ENCODE measurements at places on chromosomes 2 and 18.

DNA sequence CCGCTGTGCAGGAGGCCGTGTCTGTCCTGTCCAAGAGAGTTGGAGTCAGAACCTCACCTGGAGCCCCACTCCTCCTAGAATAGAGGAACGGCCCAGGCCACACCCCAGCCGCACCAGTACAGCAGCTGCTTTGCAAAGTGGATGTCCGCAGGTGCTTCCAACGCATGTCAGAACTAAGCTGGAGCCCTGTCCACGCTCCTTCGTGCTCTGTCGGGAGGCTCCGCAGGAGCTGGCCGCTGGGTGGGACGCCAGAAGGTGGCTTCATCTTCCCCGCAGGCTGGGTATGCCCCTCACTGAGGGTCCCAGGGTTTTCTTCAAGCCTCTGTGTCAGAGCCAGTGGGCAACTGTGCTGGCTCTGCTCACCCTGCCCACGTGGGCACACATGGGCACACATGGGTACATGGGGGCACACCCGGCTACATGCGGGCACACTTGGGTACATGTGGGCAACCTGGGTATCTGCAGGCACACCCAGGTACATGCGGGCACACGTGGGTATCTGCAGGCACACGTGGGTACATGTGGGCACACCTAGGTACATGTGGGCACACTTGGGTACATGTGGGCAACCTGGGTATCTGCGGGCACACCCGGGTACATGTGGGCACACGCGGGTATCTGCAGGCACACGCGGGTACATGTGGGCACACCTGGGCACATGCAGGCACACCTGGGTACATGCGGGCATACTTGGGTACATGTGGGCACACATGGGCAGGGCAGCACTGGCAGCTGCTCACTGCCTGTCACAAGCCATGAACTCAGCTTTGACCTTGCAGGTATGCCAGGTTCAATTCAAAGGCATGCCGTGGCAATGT lies 67.1 kb upstream of the CTDP1 start:
- DNase-seq = peak; percentile 23

- no peak for DNase-seq
Measured at GRCh38 chr18:13538630-13539029, 187.7 kb downstream of the FAM210A start.

DNA sequence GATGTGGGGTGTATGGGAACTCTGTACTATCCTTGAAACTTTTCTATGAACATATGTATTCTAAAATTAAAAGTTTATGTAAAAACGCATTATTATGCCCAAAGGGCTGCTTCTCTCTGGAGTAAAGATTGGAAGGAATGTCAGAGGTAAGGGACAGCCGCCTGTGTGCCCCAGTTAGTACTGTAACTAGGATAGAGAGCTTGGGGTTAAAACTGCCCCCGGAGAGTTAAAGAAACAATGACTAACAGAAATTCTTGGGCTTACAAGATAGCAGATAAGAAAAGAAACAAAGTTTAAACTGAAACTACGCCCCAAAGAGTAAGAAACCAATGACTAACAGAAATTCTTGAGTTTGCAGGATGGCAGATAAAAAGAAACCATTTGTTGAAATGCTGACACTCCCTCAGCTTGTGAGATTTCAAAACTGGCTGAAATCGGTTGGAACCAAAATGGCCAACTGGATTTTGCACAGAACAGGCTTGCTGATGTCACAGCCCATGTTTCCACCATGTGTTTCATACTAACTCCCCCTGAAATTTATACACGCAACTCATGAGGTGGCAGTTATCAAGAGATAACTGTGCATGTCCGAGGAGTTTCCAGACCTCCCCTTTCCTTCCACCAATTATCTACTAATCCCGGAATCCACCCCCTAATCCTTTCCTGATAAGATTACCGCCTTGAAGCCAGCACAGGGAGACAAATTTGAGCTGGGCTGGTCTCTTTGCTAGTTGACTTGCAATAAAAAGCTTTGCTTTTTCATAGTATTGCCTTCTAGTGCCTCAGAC lies 8.7 kb upstream of the TXNDC2 start:
- DNase-seq = peak; percentile 53

- no peak for DNase-seq
Measured at GRCh38 chr18:58196881-58197872, 153.2 kb downstream of the NEDD4L start.

GRCh38 chr2:229713371-229714079 lies 830 bp downstream of the DNER start:
- no peak for DNase-seq

DNA sequence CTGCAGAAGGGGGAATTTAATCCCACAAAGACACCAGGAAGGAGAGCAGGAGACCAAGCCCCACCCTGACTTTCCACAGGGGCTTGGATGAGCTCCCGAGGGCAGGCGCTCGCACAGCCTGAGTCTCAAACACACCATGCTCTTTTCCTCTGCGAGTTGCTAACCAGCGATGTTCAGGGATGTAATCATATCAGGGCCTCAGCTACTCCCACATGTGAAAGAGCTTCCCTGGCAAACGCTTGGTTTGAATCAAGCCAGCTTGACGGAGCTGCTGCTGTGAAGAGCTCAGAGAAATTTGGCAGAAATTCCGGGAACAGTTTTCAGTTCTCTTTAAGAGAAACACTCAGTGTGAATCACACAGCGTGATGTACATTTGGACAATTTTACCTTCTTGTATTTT lies 385.8 kb downstream of the GALR1 start:
- DNase-seq = peak; percentile 34

GRCh38 chr2:207071820-207072219 lies 93.9 kb downstream of the KLF7 start:
- DNase-seq = no peak

- DNase-seq = no peak
Measured at GRCh38 chr2:43406651-43407279, 180.4 kb upstream of the ZFP36L2 start.

- DNase-seq = no peak
Measured at GRCh38 chr2:144654523-144654922, 134.6 kb upstream of the ZEB2 start.

GRCh38 chr18:6593142-6593885 lies 136.2 kb upstream of the ARHGAP28 start:
- no peak for DNase-seq

DNA sequence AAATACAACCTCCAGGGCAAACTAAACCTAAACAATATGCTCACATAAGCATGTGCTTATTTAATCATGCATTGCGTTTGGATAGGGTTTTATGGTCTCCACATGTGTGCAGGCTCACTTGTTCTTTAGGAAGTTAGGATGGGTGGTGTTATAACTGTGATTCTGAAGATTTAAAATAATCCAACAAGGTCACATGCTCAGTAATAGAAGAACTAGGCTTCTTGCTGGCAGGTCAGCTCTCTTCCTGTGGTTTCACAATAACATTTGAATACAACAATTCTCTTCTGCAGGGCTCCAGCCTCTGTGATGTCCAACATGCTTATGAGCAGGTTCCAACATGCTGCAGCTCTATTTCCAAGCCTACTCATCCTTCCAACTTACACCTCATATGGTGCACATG lies 84.0 kb downstream of the MYL12B start:
- DNase-seq = no peak

GRCh38 chr18:54734059-54734458 lies 94.2 kb upstream of the RAB27B start:
- no peak for DNase-seq

- DNase-seq = no peak
Measured at GRCh38 chr18:42339372-42339771, 384.3 kb downstream of the PIK3C3 start.

GRCh38 chr18:805008-805754 lies 6.9 kb downstream of the YES1 start:
- no peak for DNase-seq

DNA sequence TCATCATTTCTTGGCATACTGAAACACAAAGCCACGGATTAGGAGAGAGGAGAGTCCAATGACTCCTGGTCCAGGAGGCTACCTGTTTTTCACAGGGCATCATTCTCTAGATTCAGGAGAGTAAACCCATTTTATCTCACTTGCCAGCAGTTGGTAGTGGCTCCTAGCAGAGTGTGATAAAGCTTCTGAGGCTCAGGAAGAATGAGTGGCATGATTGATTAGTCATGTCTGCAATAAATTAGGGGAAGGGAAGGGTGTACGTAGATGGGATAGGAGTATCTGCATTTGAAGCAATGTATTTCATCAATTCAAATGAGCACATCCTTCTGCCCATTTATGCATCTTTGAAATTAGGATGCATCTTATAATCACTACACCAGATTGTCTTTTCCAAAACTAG lies 31.1 kb upstream of the PNO1 start:
- DNase-seq = no peak

DNA sequence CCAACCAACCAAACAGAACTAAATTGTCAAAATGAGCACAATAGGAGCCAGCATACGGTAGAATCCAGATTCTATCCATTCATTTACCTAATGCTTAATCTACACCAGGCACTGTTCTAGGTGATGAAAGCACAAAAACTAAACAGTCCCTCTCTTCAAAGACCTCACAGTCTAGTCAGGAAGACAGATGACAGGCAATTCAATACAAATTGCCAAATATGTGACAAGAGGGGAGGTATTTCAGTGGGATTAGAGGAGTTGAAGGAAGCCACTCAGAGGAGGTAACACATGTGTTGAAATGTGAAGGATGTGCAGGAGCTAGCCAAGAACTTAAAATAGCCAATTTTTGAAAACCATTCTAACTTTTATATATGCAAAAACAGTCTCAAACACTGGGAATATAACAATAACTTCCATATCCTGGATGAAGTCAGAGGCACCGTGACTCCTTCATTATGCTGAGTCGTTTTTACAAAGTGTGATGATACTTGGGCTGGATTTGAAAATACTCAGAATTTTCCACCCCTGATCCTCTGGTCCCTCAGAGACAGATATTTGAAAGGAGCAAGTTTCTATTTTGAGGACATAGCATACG lies 204.9 kb downstream of the PID1 start:
- no peak for DNase-seq

- no peak for DNase-seq
Measured at GRCh38 chr2:219997341-219997851, 370.0 kb downstream of the SLC4A3 start.

DNA sequence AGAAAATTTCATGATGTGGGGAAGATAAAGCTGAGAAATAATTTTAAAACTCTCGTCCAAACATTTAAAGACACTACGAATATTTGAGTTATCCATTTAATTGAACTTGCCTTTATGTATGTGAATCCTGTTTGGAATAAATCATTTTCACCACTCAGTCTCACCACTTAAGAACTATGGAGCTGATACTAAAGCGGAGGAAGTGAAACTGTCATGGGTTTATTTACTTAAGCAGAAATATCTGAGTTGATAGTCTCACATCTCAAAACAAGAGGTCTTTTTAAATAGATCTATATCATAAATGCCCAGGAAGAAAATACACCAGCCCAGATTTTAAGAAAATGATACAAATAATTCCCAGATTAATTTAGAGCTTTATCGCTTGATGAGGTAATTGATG lies 532.4 kb downstream of the ZNF804A start:
- no peak for DNase-seq

GRCh38 chr2:160362541-160362940 lies 131.1 kb downstream of the RBMS1 start:
- DNase-seq = no peak

GRCh38 chr2:43473767-43474166 lies 122.1 kb downstream of the THADA start:
- no peak for DNase-seq

DNA sequence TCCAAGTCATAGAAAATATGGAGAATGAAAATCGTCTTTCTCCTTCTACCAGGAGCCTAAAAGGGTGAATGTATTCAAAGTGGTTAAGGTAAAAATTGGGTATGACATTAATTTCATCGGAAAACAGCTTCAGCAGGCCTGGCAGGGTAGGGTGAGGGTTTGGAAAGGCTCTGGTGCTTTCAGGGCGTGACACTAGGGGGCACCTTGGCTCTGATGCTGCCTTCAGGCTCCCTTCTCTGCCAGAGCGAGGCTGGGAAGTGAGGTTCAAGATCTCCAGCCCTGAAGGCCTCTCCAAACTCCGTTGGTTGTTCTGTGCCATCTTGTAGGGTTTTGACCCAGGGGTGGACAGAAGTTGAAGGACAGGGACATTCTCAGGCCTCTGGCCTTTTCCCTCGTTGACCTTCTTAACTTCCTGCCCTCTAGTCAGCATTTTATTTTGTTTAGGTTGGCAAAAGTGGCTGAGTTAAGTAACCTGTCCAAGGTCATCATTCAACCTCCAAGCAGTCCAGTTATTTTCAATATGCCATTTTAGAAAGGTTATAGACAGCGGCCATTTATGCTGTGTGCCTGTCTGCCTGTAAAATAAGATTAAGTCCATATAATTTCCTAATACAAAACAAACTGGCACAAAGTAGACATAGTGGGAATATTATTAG lies 40.3 kb downstream of the EML6 start:
- no peak for DNase-seq

DNA sequence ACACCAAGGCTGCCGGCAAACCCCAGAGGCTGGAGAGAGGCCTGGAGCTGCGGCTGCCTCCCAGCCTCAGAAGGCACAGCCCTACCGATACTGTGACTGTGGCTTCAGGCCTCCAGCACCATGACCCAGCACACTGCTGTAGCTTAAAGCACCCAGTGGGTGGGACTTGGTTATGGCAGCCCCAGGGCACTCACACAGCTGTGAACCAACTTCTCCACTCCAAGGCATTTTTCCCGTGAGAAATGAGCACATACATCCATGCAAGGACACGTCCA lies 199.5 kb downstream of the NDUFA10 start:
- peak; percentile 32 for DNase-seq
